Stimulated activated CD4-positive, alpha-beta T cell treated with anti-CD3 and anti-CD28 coated beads, Interleukin-12 subunit alpha, Interleukin-12 subunit beta, amount 100 ng/mL, for 48 hours (primary cell): ENCODE measurements at places on chromosomes 1 and 21.

GRCh38 chr21:42079008-42079938 is 8.2 kb downstream of the UMODL1 start:
- DNase-seq, result no peak

DNA sequence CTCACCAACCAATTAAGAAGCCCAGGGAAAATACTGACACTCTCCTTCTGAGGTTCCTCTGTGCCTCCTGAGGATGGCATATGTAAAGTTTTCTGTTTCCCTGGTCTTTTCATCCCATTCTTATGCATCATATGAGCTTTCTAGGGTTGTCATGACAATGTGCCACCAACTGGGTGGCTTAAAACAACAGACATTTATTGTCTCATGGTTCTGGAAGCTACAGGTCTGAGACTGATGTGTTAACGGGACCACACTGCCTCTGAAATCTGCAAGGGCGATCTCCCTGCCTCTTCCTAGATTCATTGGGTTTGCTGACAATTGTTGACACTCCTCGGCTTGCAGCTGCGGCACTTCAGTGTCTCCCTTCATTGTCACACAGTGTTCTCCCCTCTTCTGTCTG is 308.4 kb downstream of the RGS7 start:
- no peak for DNase-seq

- no peak for DNase-seq
Measured at GRCh38 chr1:20109223-20109856, 10.0 kb downstream of the PLA2G2D start.

DNA sequence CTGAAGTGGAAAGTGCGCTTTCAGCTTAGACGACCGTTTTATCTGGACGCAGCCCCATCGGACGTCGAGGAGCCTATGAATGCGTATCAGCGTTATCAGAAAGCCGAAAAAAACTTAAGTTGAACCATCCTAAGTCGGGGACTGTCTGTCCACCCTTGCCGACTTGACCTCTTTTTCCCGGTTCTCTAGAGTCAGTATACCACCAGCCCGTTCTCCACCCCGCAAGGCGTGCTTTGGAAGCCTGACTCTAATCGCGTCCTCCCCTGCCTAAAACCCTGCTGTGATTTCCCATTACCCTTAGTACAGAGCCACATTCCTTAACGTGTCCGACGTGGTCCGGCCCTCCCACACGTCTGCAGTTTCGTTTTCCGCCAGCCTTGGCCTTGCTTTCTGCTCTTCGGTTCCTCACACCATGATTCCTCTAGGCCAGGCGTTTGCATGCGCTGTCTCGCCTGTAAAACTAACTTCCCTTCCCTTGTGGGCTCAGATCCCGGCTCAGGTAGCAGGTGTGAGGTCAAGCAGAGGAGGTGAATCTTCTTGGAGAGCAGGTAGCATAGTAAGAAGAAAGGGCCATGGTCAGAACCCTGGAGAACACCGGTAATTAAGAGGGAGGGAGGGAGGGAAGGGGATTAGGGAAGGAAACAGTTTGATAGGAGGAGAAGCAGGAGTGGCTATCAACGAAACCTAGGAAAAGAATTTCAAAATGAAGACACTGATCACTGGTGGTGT is 865 bp downstream of the ADPRS start:
- DNase-seq, result no peak

DNA sequence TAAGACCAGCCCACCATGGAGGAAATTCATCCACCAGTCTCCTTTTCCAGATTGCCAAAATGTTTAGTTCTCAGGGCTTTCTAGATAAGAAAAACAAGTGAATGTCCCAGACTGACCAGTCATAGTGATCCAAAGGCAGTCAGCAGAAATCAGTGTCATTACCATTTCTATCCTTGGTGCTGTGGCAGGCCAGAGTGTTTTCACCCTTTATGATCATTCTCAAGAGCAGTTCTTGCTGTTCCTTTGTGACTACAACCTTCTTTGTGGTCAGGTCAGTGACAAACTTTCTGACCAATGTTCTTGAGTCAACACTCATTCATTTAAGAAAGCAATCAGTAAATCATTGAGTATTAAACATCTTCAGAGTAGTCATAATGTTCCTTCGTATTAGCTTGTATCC is 7.3 kb upstream of the DHCR24 start:
- DNase-seq, result no peak

- DNase-seq, result no peak
Measured at GRCh38 chr1:114467491-114467890, 43.5 kb downstream of the TRIM33 start.

DNA sequence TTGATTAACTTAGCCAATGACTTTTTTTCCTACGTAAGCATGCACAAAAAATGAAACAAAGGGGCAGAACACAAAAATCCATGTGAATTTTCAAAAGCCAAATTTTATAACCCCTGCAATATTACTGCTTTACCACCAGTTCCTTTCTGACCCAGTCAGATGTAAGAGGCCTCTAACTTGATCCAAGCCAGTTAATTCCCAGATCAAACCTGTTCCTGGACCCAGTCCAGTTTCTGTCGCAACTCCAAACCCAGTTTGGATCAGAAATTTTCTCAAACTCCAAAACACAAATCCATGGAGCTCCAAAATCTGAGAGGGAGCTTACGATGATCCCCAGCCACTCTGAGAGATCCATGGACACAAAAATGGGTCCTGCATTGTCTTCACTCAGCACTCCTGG is 7.8 kb upstream of the ZYG11A start:
- no peak for DNase-seq

DNA sequence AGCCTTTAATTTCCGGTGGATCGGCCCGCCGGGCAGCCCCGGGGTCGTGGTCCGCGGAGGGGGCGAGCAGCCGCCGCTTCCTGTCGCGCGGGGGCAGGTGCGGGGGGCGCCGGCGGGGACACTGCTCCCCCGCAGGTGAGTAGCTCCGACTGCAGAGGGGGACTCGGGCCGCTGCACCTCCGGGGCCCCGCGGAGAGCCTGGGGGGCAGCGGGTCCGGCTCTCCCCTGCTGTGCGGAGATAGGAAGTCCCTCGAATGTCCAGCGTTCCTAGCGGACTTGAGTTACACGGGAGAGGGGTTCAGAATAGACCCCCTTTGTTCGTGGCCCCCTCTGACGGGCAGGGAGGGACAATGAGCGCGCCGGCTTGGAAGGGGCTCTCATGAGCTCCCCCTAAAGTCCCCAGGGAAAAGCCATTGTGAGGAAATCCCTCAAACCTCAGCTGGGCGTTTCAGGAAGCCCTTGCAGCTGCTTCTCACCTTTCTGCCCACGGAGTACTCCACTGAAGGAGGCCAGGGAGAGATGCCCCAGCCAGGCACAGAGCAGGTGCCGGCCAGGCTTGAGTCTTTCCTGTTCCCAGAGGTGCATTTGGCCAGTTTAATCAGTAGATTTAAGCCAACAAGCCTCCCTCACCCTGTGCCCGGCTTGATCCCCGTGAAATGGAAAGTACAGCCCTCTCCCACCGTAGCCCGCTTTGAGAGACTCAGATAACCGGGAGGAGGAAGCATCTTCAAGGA is 925 bp downstream of the PDE9A start:
- no peak for DNase-seq

DNA sequence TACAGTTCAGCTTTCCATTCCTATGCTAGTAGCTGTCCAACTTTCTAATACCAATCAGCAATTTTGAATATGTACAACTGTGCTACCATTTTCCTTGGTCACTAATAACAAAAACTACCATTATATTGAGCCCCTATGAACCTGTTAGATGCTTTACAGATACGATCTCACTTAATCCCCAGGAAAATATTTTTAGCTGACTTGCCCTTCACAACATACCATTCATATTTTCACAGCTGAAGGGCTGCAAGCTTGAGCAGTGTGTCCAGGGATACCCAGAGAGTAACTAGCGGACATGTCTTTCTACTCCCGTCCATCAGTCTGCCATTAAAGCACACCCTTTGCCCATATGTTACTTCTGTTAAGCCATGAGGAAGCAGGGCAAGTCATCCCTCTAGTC is 140.5 kb downstream of the SPATA46 start:
- no peak for DNase-seq

GRCh38 chr1:240936911-240937668 is 325.1 kb upstream of the GREM2 start:
- no peak for DNase-seq

DNA sequence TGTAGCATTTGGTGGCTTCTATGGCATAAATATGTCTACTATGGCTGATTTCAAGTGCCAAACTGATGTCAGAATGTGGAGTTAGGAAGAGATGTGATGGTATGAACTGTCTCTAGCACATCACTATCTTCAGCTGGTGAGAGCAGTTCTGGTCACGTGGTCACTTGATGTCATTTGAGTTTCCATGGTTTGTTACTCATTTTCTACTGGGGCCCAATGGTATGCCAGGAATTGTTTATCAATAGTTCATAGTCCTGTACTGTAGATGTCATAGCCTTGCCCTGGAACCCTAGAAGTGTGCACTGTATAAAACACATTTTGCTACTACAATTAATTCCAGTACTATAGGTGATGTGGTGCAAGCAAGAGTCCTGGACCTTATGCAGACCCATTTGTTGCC is 153.7 kb downstream of the PDE4B start:
- no peak for DNase-seq

- no peak for DNase-seq
Measured at GRCh38 chr1:42175314-42176054, 10.9 kb upstream of the GUCA2A start.

DNA sequence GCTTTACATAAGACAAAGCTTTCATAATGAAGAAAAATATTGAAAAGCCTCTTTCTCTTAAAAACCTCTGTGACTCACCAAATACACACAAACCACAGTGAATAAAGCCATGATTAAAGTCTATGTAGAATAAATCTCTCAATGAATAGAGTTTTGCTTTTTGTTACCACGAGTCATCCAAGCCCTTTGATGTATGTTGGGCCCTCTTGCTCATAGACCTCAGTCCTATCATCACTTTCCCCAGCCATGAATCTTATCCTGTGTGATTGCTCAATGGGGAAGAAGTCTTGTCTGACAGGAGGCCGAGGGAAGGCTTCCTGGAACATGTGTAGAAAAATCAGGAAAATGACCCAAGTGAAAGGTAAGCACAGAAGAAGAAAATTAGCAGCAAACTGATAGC is 60.8 kb downstream of the NGF start:
- no peak for DNase-seq

- DNase-seq, result no peak
Measured at GRCh38 chr1:96771847-96772246, 50.3 kb downstream of the PTBP2 start.

- DNase-seq, result no peak
Measured at GRCh38 chr21:29763674-29764073, 176.1 kb downstream of the GRIK1 start.

GRCh38 chr1:206947255-206947654 is 989 bp upstream of the PIGR start:
- DNase-seq, result no peak

GRCh38 chr21:42542596-42542995 is 28.9 kb downstream of the SLC37A1 start:
- no peak for DNase-seq

DNA sequence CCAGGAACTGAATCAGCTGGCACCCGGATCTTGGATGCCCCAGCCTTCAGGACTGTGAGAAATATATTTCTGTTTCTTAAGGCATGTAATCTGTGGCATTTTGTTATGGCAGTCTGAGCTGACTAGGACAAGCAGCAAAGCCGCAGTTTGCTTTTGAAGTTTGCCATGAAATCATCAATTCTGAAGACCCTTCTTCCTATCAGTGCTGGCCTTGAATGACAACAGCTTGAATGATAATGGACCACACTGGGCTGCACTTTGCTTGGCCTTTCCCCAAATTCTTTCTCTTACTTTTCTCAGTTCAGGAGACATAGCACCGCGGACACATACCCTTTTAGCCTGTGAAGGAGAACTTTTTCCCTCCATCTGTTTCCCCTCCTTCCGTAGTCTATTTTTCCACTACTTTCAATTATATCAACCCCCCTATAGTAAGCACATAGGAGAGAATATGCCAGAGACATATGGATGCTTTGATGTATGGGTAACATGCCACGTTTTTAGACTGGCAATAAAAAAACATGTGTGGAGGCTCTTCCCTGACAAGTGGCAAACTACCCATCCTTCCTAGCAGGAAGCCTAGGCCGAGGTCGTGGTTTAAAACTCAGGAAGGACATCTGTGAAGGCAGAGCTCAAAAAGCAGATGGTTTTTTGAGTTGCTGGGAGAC is 42.9 kb downstream of the HLX start:
- DNase-seq, result no peak

GRCh38 chr1:182910143-182910542 is 42.8 kb downstream of the SHCBP1L start:
- DNase-seq, result no peak

- no peak for DNase-seq
Measured at GRCh38 chr1:10288029-10288615, 77.8 kb downstream of the KIF1B start.

DNA sequence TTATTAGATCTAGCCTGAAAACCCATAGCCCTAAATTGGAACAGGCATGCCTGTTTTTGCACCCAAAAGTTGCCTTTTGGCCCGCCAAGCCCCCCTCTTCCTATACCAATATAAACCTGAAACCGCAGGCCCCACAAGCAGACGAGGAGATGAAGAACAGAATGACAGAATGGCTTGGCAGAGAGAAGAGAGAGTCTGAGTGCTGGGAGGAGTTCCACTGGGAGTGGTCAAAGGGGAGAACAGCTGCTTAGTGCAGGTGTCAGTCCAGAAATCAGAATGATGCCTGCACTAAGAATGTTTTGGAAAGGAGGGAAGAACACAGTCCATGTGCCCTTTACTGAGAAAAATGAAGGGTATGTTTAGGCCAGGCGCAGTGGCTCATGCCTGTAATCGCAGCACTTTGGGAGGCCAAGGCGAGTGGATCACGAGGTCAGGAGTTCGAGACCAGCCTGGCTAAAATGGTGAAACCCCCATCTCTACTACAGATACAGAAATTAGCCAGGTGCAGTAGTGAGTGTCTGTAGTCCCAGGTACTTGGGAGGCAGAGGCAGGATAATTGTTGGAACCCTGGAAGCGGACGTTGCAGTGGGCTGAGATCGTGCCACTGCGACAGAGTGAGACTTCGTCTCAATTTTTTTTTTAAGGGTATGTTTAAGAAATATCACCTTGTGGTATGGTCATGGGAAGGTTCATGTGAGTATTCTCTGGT is 9.4 kb downstream of the DYRK1A start:
- DNase-seq, result no peak

GRCh38 chr1:205936846-205937586 is 6.2 kb downstream of the SLC26A9 start:
- DNase-seq, result no peak

DNA sequence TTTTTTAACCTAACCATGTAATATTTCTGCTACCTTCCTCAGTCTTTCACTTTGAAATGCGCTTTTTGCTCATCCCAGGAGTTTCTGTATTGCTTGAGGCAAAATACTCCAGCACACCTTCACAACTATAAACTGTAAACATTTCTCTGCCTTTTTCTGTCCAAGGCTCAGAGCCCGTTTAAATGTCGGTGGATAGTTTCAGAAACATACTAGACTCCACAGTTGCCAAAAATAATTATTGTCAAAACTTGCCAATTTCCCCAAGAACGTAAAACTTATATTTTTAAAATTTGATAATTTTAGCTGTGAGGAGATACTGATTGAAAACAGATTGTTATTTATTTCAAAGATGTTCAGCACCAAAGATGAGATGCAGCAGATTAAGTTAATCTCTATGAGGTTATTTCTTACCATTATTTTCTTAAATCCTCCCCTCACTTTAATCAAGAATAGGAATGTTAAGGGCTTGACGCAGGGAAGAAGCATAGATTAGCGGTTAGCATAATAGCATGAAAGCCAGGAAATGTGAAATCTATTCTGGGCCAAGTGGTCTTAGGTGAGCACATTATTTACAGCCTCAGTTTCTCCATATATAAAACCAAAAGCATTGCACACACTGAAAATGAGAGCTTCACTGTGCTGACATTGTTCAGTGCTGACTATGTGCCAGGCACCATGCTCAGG is 91.5 kb upstream of the ESRRG start:
- DNase-seq, result no peak

- no peak for DNase-seq
Measured at GRCh38 chr1:67909776-67910175, 76.5 kb upstream of the GNG12 start.

- no peak for DNase-seq
Measured at GRCh38 chr1:226085675-226086285, 23.3 kb downstream of the H3-3A start.
